Mucosa of descending colon (tissue), 3 donors: ENCODE measurements at places on chromosomes 5 and 9. TPM values are rescaled to one million over a fixed set of nuclear protein-coding genes. Genes with fewer than 3 reads are reported as not detected.

The IL4 gene
- not detected for total RNA-seq

The GFPT2 gene
- total RNA-seq = 1.3 TPM

The RNF38 gene
- total RNA-seq = 43.1 TPM

The EPB41L4B gene
- total RNA-seq = 163 TPM

The LRRC70 gene
- 2.8 TPM for total RNA-seq

The OMD gene
- total RNA-seq = 5.1 TPM

The PCDHGC3 gene
- total RNA-seq = 24.5 TPM

The PCDHGB4 gene
- total RNA-seq = 1.2 TPM

The SMC5 gene
- 23.7 TPM for total RNA-seq

The FABP6 gene
- total RNA-seq = not detected

The SLC36A2 gene
- total RNA-seq = not detected

The PHF24 gene
- total RNA-seq = 0.55 TPM

The IL13 gene
- total RNA-seq = not detected

The TMEM171 gene
- total RNA-seq = 34.5 TPM

The PHF19 gene
- 33.6 TPM for total RNA-seq

The SPATA6L gene
- total RNA-seq = 4.9 TPM

The LCN15 gene
- total RNA-seq = 3.7 TPM

The TAF1L gene
- not detected for total RNA-seq

The PPP2R2B gene
- total RNA-seq = 0.99 TPM

The FNBP1 gene
- 40.9 TPM for total RNA-seq

The NREP gene
- 18.1 TPM for total RNA-seq

The PCDHB10 gene
- total RNA-seq = 0.35 TPM

The NR2F1 gene
- 6.2 TPM for total RNA-seq

The CAMK2A gene
- total RNA-seq = 0.46 TPM

The TLX3 gene
- not detected for total RNA-seq

The OR1Q1 gene
- not detected for total RNA-seq

The GAPT gene
- 0.17 TPM for total RNA-seq

The STPG3 gene
- not detected for total RNA-seq

The AFAP1L1 gene
- 1.9 TPM for total RNA-seq

The BTNL9 gene
- total RNA-seq = 1.2 TPM

The ASPN gene
- 5.1 TPM for total RNA-seq

The UBLCP1 gene
- 12.1 TPM for total RNA-seq
